ENCODE measurements at places on chromosomes 1 and 21.

GRCh38 chr1:11447903-11448302 is 31.1 kb upstream of the DISP3 start:
- no peak for DNase-seq

GRCh38 chr1:205942631-205943159 is 561 bp downstream of the SLC26A9 start:
- no peak for DNase-seq

DNA sequence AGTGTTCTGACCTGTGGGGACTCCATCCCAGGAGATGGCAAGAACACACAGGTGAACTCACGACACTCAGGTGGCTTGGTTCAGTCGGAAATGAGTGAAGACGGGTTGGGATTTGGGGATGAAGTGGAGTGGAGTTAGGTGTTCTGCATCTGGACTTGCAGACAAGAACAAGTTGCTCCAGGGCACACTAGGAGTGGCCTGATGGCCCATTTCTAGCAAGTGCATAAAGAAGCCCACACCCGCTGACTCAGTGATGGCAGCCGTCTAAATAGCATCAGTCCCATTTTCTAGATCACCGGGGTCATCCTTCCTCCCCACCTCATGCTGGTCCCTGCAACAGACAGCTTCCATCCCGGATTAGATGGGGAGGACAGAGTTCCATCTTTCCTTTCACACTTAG is 278.4 kb downstream of the C1orf94 start:
- no peak for DNase-seq

DNA sequence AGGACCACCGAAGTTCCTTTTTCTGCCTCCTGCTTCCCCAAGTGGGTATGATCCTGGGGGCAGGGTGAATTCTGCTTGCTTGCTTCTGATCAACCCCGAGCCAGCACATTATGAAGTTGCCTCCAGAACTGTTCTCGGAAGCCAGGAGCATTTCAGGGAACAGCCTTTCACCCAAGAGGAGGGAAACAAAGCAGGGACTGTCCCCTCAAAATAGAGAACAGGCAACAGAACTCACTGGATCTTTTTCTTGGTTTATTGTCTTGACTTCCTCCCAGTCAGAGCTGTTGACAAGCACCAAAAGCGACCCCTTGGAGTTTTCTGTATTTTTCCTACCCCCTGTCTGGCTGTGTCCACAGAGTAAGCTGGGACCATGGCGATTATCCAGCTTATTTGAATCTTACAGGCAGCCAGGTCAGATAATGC is 258.3 kb upstream of the SGIP1 start:
- DNase-seq: no peak

DNA sequence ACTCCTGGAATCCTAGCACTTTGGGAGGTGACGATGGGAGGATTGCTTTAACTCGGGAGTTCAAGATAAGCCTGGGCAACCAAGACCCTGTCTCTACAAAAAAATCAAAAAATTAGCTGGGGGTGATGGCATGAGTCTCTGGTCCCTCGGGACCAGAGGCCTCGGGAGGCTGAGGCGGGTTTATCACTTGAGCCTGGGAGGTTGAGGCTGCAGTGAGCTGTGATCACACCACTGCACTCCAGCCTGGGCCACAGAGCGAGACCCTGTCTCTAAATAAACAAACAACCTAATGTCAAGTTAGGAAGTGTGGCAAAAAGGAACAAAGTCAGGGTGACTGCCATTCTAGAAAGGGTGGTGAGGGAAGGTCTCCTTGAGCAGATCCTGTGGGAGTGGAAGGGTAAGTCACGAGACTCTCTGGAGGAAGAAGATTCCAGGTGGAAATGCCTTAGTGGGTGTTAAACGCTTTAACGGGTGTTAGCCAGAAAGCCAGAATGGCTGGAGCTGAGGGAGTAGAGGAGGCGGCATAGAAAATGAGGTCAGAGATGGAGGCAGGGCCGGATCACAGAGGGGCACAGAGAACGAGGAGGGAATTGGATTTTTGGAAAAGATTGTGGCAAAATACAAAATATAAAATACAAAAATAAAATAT is 62.2 kb upstream of the ATP5PO start:
- DNase-seq: no peak

Data from stimulated activated CD4-positive, alpha-beta T cell treated with anti-CD3 and anti-CD28 coated beads, Interleukin-1b, Interleukin-23, amount 100 ng/mL, for 4 hours (primary cell).